Neural cell (in vitro differentiated cells): ENCODE measurements at places on chromosomes 1 and 21. TPM values are rescaled to one million over a fixed set of nuclear protein-coding genes. Genes with fewer than 3 reads are reported as not detected.

Gene IQCC
- 5.6 and 7.5 TPM in 2 replicates for polyA plus RNA-seq

Gene CHI3L1
- polyA plus RNA-seq, result not detected in 2 replicates

Gene LCA5L
- polyA plus RNA-seq, result 0.09 and 1.1 TPM in 2 replicates

Gene RPTN
- not detected in 2 replicates for polyA plus RNA-seq

Gene LCE2D
- not detected in 2 replicates for polyA plus RNA-seq

Gene MR1
- 0.32 TPM in 1 of 2 replicates, not detected in the other for polyA plus RNA-seq
